ENCODE measurements at places on chromosomes 2 and 18.

GRCh38 chr2:3913166-3913565 lies 209.8 kb downstream of the DCDC2C start:
- no peak for DNase-seq

GRCh38 chr2:54063967-54064535 lies 51.4 kb upstream of the ACYP2 start:
- no peak for DNase-seq

GRCh38 chr2:67295851-67296250 lies 101.3 kb upstream of the ETAA1 start:
- no peak for DNase-seq

GRCh38 chr2:237482485-237482884 lies 4.6 kb upstream of the MLPH start:
- DNase-seq, result no peak

GRCh38 chr2:48452108-48452507 lies 77.8 kb upstream of the STON1 start:
- no peak for DNase-seq

DNA sequence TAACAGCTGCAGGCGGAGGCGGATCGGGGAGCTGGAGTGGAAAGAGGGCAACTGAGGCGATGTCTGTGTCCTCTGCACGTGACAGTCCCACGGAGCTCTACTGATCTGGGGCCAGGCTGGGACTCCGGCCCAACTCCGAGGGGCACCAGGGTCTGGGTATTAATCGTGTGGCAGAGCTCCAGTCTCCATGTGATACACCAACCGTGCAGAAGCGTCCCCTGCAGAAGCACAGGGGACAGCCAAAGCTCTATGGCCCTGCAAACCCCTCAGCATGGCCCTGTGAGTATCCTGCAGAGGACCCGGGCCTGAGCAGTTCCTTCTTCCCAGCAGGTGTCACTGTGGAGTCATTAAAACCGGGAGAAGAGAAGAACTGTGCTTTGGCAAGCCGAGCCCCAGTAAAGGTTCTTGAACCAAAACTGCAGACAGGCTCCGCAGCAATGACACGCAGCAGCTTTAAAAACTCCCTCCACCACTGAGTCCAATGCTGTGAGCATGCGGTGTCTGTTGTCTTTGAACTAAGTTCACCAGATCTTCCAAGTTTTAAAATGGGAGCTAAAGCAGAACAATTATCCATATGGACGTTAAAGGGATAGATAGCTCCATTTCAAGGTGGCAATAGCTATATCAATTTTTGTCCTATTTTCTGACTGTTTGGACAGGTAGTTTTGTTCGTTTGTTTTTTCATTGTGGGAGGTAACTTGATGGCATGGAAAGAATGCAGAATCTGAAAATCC lies 79.4 kb downstream of the TMEM182 start:
- DNase-seq, result peak; percentile 51

DNA sequence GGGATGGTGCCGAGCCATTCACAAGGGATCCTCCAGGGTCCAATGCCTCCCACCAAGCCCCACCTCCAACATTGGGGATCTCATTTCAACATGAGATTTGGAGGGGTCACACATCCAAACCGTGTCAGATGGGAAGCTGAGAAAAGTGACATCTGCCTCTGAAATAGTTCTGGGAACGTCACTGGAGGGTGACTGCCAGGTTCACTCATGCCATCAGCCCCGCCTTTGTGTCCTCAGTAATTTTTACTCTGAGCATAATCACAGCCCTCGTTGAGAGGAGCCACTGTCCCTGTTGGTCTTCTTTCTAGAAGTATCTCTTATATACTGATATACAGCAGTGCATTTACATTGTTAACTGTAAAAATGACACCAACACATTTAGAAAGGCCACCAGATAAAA lies 67.4 kb downstream of the KLHL29 start:
- DNase-seq, result no peak

- no peak for DNase-seq
Observed at GRCh38 chr18:22816266-22817176, 116.6 kb upstream of the RBBP8 start.

DNA sequence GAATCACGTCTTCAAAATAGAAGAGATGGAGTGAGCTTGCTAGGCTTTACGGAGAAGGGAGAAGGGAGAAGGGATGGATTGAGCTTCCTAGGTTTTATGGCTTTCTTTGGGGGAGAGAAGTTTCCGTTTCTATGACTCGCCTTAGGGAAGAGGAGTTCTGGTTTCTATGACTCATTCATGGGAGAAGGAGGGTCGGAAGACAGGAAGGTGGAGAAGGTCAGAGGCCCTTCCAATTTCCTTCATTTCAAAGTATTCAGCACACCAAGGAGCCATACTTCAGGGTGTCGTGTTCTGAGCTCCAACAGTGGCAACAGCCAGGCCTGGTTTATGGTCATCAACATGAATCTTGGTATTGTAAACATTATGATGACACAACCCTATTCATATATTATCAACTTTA lies 284.7 kb upstream of the VWC2L start:
- no peak for DNase-seq

GRCh38 chr2:18998491-18998890 lies 359.9 kb downstream of the OSR1 start:
- no peak for DNase-seq

Data from kidney glomerular epithelial cell (primary cell).